ENCODE measurements at places on chromosomes 3 and 15.

DNA sequence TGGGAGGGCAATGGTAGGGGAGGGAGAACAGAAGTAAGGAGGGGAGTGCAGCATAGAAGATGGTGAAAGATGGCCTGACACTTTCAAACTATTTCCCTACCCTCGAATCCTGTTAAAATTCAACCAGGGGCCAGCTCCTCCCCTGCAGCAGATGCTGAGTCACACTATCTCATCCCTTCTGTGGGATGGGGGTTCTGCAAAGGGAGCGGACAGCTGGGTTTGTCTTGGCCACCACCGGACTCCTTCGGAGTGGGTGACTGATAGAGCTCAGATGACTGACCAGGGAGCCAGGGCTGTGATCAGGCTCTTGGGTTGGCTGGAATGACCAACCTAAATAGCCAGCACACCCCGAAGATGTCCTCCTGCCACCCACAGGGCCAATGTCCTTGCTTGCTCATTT is 33.6 kb upstream of the TMCC1 start:
- no peak for DNase-seq

GRCh38 chr3:68186733-68187132 is 532.3 kb upstream of the SUCLG2 start:
- no peak for DNase-seq

GRCh38 chr3:25478964-25479726 is 51.1 kb downstream of the RARB start:
- DNase-seq: no peak

DNA sequence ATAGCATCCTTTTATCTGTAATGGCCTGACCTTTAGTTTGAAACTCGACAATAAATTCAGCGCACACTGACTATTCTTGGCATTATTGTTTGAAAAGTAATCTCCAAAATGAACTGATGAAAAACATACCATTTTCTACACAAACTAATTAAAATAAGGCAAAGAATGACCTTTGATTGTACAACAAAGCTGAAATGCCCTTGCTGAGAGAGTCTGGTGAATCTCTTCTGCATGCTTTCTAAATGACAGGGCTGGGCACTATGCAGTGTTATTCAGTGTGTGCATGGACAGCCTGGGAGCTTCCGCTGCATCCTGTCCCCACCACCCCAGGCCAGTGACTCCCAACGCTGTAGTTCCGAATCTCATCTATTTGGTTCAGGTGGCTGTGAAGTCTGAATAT is 530.8 kb downstream of the FOXP1 start:
- DNase-seq: no peak

DNA sequence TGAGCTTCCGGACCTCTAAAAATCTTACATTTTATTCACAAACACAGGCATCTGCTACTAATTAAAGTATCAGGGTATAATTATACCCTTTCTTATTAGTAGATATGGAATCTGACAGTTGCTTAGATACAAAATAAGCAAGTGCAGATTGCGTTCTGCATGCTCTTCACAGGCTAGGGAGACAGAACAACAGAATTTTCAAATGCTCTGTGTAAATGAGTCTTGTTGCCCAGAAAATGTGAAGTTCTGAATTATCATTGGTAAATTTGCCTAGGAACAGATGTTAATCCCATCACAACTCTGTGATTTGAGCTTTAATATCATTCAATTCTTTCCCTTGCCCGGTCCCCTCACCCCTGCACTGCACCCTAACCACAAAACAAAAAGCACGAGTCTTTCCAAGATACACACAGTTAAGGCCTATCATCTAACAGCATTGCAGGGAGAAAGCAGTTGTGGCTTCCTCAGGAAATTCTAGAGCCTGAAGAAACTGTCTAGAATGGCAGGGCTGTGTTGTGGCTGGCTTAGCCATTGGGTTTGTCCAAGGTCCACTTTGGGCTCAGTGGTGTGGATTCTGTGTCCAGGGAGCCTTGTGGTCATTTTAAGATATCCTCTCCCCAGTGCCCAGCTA is 119.8 kb downstream of the PDCD6IP start:
- DNase-seq: no peak

- DNase-seq: no peak
These were observed at the start of gene SLC38A3 for GRCh38 chr3:50204804-50205412. Gene SLC38A3, plus strand, starts transcription at chr3:50205271. Its CDS starts 8,929 bp downstream, at chr3:50214200.

- DNase-seq: no peak
These were observed 40.8 kb downstream of the PPM1L start for GRCh38 chr3:160796813-160797164.

DNA sequence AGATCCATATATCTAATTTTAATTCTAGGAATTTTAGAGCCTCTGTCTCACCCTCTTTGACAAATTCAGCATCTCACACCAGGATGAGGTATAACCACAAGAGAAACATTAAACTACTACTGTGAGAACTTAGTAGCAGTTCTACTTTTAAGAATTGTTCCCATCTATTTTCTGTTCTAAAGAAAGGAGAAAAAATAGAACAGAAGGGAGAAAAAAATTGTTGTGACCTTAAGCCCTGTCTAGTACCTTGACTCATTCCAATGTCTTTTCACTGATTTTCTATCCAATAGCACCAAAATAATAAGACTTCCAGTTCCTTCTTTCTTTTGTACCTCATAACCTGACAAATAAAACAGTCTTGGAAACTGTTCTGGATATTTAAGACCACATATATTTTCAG is 37.0 kb downstream of the FRMD5 start:
- no peak for DNase-seq

DNA sequence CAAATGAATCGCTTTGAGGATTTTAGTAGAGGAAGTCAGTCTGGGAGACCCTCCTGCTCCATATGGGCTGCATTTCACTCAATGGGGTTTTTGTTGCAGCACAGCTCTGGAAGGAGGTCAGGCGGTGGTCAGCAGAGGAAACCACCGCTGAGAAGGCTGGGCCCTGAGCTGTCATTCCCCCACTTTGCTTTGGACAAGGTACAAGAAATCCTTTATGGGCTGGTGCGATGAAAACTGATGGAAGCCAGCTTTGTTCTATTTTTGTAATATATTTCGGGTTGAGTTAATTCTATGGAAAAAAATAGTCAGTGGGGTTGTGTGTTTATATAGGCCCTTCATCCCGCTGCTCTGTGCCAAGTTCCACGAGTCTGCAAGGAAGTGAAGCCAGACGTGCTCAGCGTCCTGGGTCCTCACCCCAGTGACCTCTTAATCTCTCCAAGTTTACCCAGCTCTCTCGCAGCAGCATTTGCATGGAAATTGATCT is 157.1 kb upstream of the TMC3 start:
- no peak for DNase-seq

GRCh38 chr3:69865925-69866679 is 126.8 kb downstream of the MITF start:
- DNase-seq: no peak

- DNase-seq: no peak
These were observed 356.2 kb downstream of the OCA2 start for GRCh38 chr15:27742751-27743477.

DNA sequence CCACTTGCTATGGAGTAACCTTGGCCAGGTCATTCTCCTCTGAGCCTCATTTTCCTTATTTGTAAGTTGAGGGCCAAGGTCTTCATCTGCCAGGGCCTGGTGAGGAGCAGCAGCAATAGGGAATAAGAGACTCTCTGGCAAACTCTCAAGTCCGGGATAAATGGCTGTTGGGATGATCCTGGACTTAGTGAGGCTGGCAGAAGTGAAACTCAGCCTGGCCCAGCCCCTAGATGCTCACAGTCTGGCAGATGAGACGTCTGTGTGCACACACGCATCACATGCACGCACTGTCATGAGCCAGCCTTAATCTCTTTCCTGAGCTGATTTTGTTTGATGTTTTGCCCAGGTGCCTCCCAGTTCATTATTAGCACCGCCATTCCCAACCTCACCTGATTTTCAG is 26.8 kb downstream of the SLC6A6 start:
- no peak for DNase-seq

DNA sequence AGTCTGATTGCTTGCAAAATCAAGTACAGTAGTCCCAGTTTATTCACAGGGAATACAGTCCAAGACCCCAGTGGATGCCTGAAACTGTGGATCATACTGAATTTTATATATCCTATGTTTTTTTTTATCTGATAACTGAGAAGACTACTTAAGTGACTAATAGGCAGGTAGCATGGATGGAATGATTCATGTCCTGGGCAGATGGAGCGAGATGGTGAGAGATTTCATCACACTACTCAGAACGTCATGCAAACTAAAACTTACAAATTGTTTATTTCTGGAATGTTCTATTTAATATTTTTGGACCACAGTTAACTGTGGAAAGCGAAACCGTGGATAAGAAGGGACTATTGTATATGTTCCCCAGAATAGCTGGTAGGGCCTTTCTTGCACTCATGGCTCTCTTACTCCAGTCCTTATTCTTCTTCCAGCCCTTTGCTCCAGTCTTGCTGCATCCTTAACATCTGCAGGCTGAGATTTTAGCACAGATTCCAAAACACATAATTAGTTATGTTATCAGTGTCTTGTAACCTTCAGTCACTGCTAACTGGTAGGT is 290.0 kb downstream of the ADAMTSL3 start:
- no peak for DNase-seq

- DNase-seq: no peak
These were observed at the start of gene VGLL3 for GRCh38 chr3:86990734-86991481. Gene VGLL3, minus strand, starts transcription at chr3:86991149. Its CDS starts 406 bp downstream, at chr3:86990743.

DNA sequence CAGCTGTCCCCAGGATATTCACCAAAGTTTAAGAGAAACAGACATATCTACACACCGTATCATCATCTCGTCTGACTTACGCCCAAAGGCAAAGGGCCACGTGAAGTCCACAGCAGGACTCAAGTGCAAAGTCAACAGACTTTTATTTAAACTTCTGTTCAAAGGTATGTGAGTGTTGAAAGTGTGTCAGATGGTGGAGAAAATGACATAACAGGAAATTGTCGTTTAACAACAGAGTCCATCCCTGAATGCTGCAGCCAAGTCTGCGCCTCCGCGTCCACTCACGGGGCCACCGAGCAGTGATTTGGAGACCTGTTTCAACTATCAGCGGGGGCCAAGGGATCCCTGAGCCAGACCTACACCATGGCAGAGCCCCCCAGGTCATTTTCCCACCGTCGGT is 165.6 kb downstream of the XXYLT1 start:
- DNase-seq: no peak

DNA sequence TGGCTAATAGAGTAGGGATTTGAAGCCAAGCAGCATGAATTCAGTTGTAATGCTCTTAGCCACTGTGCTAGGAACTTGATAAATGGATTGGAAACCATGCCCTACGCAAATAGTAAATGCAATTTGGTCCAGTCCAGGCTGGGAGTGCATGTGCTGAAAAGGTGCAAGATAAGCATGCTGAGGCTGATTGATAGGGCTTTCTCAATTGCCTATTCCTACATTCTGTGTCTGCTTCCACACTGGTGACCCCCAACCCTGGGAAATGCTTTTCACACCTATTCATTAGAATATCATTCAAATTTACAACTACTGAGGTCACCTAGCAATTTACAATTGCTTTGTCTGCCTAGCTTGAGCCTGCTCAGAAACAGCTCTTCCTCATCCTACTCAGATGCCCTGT is 84.7 kb upstream of the SLC25A36 start:
- no peak for DNase-seq

- no peak for DNase-seq
These were observed 531 bp upstream of the BLOC1S6 start for GRCh38 chr15:45586601-45587094.

DNA sequence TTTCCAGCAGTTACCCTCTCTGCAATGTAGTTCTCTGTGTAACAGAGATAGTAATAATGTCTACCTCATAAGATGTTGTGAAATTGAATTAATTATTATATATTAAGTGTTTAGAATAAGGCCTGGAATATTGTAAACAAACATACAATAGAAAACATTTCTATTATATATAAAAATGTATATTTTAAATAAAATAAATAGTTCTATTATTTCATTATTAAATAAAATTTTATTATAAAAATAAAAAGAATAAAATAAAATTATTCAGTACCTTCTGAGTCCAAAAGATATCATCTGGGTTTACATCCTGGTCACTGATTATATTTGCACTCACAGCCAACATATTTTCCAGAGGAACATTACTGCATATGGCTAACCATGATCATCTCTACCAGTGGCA is 135.4 kb downstream of the LRRC3B start:
- DNase-seq: no peak

GRCh38 chr15:26879706-26880105 is 12.8 kb downstream of the GABRA5 start:
- DNase-seq: no peak

DNA sequence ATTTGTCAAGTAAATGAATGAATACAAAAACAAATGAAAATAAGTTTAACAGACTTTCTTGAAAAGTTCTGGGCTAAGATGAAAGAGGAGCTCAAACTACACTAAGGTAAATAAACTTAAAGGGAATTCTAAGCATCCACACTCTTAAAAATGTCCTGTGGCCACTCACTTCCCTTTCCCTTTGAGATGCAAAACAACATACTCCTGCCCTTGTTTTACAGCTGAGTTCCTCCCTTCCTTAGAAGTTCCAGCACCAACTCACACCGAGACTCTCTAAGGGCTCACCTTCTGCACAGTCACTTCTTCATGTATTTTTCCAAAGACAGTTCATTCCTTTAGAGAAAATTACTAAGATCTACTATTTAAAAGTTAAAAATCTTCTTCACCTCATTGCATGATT is 123.3 kb upstream of the CMC1 start:
- no peak for DNase-seq

- no peak for DNase-seq
These were observed 349.3 kb upstream of the THRB start for GRCh38 chr3:24843955-24844354.

DNA sequence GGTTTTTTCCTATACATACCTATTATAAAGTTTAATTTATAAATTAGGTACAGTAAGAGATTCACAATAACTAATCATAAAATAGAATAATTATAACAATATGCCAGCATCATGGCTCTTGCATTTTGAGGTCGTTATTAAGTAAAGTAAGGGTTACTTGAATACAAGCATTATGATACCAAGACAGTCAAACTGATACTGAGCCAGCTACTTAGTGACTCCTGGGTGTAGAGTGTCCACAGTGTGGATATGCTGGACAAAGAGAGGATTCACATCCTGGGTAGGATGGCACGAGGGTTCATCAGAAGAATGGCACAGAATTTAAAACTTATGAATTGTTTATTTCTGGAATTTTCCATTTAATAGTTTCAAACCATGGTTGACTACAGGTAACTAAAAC is 157.2 kb upstream of the IL12A start:
- DNase-seq: no peak

DNA sequence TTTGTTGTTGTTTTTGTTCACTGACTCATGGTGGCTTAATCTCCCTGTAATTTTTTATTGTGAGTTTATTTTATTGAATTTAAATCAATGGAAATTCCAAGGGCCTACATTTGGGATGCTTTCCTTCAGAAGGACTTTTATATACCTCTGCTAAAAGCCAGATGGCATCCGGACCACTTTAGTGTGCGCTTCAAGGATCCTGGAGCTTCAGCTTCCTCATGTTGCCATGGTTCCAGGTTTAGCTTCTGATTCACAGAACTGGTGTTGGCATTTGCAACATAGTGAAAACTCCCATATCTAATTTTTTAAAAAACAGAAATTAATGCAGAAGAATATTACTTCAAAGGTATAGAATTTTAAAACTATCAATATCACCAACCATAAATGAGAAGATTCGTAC is 8.5 kb upstream of the HACD2 start:
- no peak for DNase-seq
